Osteocyte (in vitro differentiated cells): ENCODE measurements at places on chromosomes 16 and 17. TPM values are rescaled to one million over a fixed set of nuclear protein-coding genes. Genes with fewer than 3 reads are reported as not detected.

Gene GDPD3
- total RNA-seq: 3.2 and 3.6 TPM in 2 replicates

GRCh38 chr17:7843257-7843535 lies 9.2 kb downstream of the KDM6B start:
- DNase-seq: no peak

Gene SLC35G6
- not detected in 2 replicates for total RNA-seq

- DNase-seq: no peak
Observed at GRCh38 chr16:14489460-14489859, 140.6 kb downstream of the PARN start.

- no peak for DNase-seq
Observed at GRCh38 chr16:88759245-88759975, 25.6 kb downstream of the PIEZO1 start.

Gene HS3ST3A1
- 7.5 and 9.3 TPM in 2 replicates for total RNA-seq

- DNase-seq: no peak
Observed at GRCh38 chr16:17369421-17370222, 101.1 kb downstream of the XYLT1 start.

Gene SEPTIN12
- not detected in 2 replicates for total RNA-seq

Gene TMEM235
- not detected in 2 replicates for total RNA-seq

GRCh38 chr16:11627822-11628457 lies 40.3 kb upstream of the SNN start:
- DNase-seq: no peak

DNA sequence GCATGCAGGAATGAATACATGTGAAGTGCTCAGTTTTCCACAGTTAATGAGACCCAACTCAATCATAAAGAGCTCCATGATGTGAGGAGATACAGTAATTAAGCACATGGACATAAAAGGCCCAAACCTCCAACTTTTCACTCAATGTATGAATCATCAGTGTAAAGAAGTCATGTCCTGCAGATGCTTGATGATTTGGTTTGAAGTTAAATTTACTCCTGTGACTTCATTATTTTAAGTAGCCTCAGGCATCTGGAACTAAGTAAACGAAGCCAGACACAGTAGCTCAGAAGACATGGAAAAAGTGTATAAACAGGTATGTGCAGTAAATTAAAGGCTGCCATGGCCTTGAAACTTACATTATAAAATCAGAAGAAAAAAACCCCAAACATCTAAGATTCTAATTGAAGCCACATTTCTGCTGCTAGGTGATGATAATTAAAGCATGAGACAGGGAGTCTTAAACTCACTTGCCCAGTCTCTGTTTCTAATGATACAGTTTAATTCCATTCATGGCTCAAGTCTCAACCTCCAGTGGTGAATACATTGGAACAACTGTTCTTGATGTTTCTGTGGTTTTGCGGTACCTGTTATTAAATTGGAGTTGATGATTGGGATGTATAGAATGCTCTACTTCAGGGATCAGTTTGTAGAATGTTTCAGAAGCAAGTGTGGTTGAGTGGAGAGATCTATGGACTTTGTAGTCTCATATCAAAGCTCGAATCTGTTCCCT lies 28.9 kb upstream of the CCL2 start:
- no peak for DNase-seq

Gene ITGB3
- total RNA-seq: 2.5 and 3.3 TPM in 2 replicates

- no peak for DNase-seq
Observed at GRCh38 chr16:85612801-85613603, at the start of gene GSE1. TSS of gene GSE1 (plus strand) at chr16:85613322. CDS start at chr16:85613392, 70 bp downstream.

GRCh38 chr17:13106171-13106570 lies 88.3 kb upstream of the ELAC2 start:
- DNase-seq: no peak

DNA sequence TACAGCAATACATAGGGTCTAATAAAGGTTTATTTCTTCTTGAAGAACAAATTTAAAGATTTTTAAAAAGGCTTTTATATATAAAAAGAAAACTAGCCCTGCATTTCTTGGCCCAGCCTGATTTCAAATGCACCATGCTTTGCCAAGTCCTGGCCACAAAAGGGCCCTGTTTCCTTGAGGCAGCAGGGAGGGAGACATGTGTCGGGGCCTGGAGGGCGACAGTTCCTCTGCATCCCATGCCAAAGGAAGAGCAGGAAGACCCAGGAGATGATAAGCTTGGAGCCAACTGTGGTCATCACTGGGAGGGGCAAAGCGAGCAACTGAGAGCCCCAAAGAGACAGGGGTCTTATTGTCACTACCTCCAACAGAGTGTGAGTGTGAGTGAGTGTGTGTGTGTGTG lies 571.5 kb upstream of the PSMD7 start:
- no peak for DNase-seq

GRCh38 chr16:80893686-80894085 lies 89.3 kb upstream of the CDYL2 start:
- no peak for DNase-seq

Gene ZNF232
- 7.9 and 8.5 TPM in 2 replicates for total RNA-seq

GRCh38 chr17:5011928-5012327 lies 14.2 kb downstream of the KIF1C start:
- DNase-seq: no peak

- DNase-seq: no peak
Observed at GRCh38 chr17:27530764-27531391, 74.6 kb downstream of the KSR1 start.

- DNase-seq: no peak
Observed at GRCh38 chr17:72184805-72185204, 64.0 kb downstream of the SOX9 start.

GRCh38 chr16:87254296-87254695 lies 62.9 kb downstream of the C16orf95 start:
- DNase-seq: no peak

DNA sequence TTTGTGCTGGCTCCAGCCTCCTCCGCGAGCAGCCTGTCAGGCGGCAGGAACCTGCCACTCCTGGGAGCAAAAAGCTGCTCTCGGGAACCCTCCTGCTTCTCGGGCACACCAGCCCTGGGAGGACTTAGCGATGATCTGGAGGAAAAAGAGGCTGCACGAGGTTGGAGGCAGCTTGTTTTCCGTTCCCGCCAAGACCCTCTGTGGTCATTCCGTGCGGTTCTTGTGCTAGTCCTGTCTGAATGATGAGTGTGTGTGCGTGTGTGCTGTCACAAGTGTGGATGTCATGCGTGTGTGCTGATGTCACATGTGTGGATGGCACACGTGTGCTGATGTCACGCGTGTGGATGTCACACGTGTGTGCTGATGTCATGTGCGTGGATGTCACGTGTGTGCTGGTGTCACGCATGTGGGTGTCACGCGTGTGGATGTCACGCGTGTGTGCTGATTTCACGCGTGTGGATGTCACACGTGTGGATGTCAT lies 150.0 kb downstream of the NPIPB11 start:
- no peak for DNase-seq

Gene KRT33B
- not detected in 2 replicates for total RNA-seq

- DNase-seq: no peak
Observed at GRCh38 chr17:45729294-45729907, 54.7 kb upstream of the CRHR1 start.

Gene VAT1L
- total RNA-seq: not detected in 2 replicates

DNA sequence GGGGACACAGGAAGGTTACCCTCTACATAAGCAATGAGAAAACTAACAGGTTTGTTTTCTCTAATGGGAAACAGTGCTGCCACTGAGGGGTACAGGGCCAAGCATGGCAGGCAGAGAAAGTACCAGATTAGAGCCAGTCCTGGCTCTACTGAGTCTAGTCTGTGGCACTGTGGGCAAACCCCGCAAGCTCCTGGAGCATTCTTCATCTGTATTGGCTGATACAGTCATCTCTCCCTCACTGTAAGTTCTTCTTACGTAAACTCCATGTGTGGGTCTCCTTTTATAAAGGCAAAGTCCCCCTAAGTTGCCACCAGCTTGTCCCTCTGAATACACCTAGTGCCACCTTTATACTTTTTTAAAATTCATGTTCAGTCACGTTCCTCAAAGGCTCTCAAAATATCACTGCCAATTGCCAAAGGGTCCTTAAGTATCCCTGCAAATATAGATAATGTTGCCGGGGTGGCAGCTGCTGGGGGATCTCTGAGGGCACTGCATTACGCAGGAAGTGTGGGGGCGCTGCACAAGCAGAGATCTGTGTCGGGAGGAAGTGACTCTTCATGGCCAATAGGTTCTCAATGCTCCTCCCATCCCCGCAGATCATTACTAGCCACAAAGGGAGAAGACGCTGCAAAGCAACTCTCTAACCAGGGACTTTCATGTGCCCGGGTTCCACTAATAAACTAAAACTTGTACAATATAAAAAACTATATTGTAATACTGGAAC lies 18.8 kb downstream of the XPO6 start:
- no peak for DNase-seq

Gene DNAI2
- total RNA-seq: not detected in 2 replicates

DNA sequence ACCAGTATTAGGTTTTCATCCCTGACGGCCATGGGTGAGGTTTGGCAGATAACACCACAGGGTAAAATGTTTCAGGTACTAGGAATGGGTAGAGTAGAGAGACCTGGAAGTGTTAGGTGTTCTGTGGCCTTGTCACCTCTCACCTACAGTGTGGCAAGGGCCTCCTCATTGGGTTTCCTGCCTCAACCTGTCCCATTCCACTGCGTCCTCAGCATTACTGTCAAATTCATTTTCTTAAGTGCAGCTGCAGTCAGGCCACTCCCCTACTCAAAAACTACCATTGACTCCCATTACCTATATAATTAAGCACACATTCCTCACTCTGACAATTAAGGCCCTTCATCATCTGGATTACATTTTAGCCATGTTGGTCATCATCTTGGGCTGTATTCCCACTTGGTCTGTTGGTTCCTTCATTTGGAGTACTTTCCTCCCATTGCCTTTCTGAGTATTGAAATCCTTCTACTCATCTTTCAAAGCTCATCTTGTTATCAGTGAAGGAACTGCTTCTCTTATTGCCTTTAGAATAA lies 64.5 kb downstream of the NUP88 start:
- DNase-seq: no peak
